ENCODE measurements at places on chromosomes 16 and 17. TPM values are rescaled to one million over a fixed set of nuclear protein-coding genes. Genes with fewer than 3 reads are reported as not detected.

The C16orf96 gene
- 1.2 TPM for total RNA-seq

The CACNG4 gene
- total RNA-seq: 8.7 TPM

The SEZ6L2 gene
- total RNA-seq: 16.2 TPM

The KREMEN2 gene
- total RNA-seq: 0.31 TPM

The C1QTNF8 gene
- total RNA-seq: not detected

The TEX14 gene
- total RNA-seq: 0.22 TPM

The ORC6 gene
- 42.2 TPM for total RNA-seq

The PRCD gene
- 0.86 TPM for total RNA-seq

DNA sequence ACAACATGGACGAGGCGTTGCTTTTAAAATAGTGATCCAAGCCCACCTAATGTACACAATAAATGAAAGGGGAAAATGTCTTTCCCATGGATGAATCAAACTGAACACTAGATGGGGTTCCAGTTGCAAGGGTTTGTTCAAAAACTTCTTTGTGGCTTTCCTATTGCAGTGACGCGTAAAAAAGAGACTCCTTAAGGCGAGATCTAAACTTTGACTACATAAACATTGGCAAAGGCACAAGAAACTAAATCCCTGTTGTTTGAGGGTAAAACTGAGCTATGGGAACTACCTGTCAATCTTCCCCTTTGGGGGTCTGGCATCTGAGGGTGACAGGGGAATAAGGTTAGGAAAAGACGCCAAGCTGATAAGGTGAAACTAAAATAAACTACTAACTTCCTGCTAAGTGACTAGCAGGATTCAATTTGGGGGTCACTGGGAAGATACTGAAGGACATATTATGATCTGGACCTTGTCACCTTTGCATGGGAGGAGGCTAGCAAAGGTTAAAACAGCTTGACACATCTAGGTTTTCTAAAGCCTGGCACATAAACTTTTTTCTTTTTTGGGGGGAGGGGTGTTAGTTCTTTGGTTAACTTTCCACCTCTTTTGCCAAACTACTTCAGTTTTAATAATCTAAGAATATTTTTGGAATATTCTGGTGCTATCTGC, 4.7 kb downstream of the SALL1 start:
- DNase-seq: no peak

- DNase-seq: no peak
Observed at GRCh38 chr16:58333985-58334384, 39.2 kb upstream of the PRSS54 start.

- DNase-seq: no peak
Observed at GRCh38 chr17:4837471-4838308, 4.5 kb downstream of the MINK1 start.

DNA sequence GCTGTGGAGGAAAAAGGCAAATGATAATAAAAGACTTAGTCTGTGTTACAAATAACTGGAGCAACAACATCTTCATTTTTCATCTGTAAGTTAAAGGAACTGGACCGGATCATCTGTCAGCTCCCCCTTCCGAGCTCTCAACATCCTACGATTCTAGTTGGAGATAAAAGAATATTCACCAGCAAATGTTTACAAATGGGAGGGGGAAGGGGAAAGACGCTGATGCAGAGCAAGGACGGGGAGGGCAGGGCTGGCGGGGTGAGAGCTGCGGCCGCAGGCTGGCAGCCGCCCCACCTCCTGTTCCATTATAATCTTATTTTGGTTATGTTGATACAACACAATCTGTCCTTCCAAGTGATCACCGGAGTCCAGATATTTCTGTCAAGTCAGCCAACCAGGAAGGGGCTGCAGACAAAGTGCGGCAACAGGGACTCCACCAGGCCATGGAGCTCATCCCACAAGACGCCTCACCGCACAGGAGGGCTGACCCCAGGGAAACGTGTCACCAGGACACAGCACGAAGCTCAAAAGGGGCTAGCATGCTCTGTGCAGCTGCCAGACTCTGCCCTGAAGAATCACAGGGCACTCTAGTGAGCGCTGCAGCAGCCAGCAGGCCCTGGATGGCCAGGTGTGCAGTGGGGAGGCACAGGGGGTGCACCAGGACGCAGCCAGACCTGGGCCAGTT, 19.7 kb downstream of the FBXO31 start:
- no peak for DNase-seq

- no peak for DNase-seq
Observed at GRCh38 chr16:4663777-4664465, 29.4 kb upstream of the NUDT16L1 start.

DNA sequence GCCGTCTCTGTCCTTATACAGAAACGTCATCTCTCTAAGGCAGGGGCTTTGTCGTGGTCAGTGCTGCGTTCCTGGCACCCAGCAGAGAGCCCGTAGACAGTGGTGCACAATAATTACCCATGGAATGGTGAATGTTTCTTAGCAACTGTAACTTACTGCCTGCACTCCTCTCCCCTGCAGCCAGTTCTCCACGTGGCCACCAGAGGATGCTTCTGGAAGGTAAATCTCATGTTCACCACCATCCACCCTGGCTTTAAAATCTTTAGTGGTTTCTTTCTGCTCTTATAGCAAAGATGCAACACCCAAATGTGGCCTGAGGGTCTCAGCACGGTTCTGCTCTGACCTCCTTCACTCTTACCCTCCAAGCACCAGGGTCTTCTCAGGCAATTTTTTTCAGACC, 150.8 kb downstream of the GRIN2A start:
- DNase-seq: no peak

DNA sequence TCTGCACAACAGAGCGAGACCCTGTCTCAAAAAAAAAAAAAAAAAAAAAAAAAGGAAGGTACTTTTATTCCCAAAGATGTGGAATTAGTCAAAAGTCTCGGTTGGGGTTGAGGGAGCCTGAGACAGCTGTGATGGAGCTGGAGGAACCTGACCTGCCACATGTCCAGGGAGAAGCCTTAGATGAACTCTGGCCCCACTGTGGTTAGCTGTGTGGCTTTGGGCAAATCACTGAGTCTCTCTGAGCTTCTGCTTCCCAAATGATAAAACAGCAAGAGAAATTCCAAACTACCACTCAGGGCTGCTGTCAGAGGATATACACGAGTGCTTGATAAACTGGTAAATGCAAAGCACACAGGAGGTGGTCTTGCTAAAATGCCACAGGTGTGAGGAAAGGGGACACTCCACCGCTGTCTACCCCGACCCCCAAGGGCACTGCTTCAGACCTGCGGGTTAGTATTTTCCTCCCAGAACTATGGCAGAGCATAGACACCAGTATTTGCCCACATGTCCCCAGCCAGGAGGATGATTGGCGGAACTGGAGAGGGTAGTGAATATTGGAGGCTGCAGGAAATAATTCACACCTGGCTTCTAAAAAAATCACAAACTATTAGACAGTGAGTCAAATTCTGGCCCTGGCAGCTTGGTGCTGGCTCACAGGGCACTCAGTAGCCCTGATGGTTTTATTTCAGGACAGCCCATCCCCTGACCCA, 14.7 kb downstream of the DRC3 start:
- no peak for DNase-seq

GRCh38 chr16:79707876-79708275, 107.3 kb upstream of the MAF start:
- no peak for DNase-seq

GRCh38 chr17:8161289-8162232, 1.2 kb downstream of the VAMP2 start:
- no peak for DNase-seq

- no peak for DNase-seq
Observed at GRCh38 chr17:80751946-80752581, 207.4 kb downstream of the RPTOR start.

GRCh38 chr16:35102780-35103403, 1643.5 kb downstream of the TP53TG3F start:
- DNase-seq: no peak

- no peak for DNase-seq
Observed at GRCh38 chr17:69407759-69408158, 6.7 kb upstream of the MAP2K6 start.

DNA sequence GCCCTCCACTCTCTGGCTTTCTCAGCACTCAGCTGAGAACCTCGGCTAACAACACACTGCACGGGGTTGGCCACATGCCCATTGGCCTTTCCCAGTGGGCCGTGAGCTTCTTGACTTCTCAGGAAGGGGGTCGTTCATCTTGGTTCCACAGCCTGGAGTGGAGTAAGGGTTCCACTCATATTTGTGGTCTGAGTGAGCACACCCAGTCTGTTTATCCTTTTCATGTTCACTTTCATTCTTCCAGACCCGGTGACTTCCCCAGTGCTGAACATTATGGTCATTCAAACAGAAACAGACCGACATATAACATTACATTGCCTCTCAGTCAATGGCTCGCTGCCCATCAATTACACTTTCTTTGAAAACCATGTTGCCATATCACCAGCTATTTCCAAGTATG, 8.2 kb downstream of the MILR1 start:
- DNase-seq: no peak

DNA sequence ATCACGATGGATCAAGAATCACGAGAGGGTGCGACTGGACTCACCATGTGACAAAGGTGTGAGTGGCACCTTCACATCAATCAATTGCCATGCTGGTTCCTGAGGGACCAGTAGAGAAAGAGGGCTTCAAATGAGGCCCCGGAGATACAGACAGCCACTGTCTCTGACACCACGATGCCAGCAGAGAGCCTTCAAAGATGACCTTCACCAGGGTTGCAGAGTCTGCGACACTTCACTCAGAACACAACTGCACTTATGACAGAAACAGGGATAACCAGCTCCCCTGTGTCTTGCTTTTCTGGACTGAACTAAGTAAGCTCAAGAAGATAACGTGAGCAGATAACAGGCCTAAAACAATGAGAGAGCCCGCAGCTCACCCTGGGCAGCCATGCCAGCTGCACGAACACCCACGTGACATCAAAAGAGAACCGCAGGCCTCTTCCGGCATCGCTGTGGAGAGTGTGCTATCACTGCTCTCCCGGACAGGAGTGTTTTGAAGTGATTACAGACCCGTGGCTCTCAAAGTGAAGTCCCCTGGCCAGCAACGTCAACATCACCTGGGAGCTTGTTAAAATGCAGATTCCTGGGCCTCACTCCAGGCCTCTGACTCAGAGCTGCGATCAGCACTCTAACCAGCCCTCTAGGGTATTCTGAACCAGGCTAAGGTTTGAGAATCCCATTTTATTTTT, 36.4 kb downstream of the KLHDC4 start:
- no peak for DNase-seq

DNA sequence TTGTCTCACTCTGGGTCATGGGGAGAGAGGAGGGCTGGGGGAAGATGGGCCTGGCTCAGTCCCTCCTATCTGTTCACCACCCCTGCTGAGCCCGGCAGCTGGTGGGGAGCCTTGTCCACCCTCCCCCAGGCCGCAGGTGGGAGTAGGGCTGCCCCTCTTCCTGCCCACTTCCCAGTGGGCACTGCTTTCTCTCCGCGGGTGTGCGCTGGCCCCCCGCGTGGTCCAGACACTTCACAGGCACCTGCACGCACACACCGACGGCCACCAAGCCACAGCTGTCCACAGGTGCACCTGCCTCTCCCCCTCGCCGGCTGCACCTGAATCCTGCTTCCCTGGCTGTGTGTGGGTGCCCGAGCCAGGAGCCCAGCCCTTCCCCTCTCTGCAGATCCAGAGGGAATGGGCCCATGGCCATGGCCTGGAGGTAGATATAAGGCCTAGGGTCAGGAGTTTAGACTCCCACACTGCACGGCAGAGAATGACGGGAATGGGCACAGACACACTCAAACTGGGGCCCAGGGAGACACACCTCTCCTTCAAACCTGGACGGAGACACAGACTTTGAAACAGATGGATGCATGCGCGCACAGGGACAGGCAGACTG, 2.0 kb downstream of the NHERF2 start:
- DNase-seq: no peak

GRCh38 chr16:17177242-17177958, 293.4 kb downstream of the XYLT1 start:
- no peak for DNase-seq

DNA sequence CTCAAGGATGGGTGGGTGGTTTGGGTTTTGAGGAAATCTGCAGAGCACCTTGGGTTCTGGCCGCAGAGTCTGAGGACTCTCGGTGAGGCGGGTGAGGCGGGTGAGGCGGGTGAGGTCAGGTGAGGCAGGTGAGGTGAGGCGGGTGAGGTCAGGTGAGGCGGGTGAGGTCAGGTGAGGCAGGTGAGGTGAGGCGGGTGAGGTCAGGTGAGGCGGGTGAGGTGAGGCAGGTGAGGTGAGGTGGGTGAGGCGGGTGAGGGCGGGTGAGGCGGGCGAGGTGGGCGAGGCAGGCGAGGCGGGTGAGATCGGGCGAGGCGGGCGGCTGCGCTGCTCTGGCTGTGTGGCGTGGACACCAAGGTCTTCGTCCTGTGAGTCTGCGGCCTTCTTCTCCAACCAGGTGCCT, 24.1 kb upstream of the RPL13 start:
- no peak for DNase-seq

- DNase-seq: no peak
Observed at GRCh38 chr17:80502578-80502877, 26.1 kb upstream of the NPTX1 start.

- no peak for DNase-seq
Observed at GRCh38 chr16:88769617-88770460, 15.2 kb downstream of the PIEZO1 start.

GRCh38 chr16:84595052-84595481, 22.8 kb downstream of the COTL1 start:
- no peak for DNase-seq

- DNase-seq: no peak
Observed at GRCh38 chr16:31876951-31877828, 3.6 kb downstream of the ZNF267 start.

GRCh38 chr17:19296786-19297778, 59.9 kb downstream of the EPN2 start:
- no peak for DNase-seq

- no peak for DNase-seq
Observed at GRCh38 chr17:28317099-28317965, 1.7 kb upstream of the TMEM97 start.
